ENCODE measurements at places on chromosomes 16 and 17. TPM values are rescaled to one million over a fixed set of nuclear protein-coding genes. Genes with fewer than 3 reads are reported as not detected.

DNA sequence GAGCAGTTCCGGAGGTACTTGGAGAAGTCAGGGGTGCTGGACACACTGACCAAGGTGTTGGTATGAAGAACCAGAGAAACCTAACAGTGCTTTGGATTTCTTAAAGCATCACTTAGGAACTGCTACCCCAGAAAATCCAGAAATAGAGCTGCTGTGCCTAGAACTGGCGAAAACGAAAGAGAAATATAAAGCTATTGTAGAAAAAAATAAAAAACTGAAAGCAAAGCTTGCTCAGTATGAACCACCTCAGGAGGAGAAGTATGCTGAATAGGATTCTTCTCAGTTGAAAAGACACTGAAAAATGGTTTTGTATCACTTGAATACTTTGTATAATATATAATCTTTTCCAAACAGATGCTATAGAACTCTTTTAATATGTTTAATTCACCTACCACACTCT, 106.3 kb upstream of the PMFBP1 start:
- no peak for DNase-seq

DNA sequence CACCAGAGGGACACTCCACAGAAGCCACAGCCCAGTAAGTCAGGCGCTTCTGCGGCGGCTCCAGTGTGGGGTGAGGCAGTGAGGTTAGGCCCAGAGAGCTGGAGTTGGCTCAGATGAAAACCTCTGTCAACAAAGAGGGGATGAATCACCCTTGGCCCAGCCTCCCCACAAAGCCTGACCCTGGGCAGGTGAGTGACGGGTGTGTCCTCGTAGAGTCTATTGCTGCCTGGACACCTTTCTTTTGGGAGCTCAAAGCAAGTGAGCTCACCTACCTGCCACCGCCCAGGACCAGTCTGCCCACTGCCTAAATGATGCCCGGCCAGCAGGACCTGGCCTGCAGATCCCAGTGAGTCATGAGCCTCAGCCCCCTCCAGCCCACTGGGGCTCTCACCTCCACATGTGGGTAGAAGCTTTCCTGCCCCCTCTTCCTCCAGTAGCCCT, 24.9 kb upstream of the DBNDD1 start:
- DNase-seq: no peak

GRCh38 chr16:73315645-73316044, 267.7 kb upstream of the ZFHX3 start:
- DNase-seq: no peak

- no peak for DNase-seq
Measured at GRCh38 chr16:57944970-57945739, 25.8 kb downstream of the CNGB1 start.

DNA sequence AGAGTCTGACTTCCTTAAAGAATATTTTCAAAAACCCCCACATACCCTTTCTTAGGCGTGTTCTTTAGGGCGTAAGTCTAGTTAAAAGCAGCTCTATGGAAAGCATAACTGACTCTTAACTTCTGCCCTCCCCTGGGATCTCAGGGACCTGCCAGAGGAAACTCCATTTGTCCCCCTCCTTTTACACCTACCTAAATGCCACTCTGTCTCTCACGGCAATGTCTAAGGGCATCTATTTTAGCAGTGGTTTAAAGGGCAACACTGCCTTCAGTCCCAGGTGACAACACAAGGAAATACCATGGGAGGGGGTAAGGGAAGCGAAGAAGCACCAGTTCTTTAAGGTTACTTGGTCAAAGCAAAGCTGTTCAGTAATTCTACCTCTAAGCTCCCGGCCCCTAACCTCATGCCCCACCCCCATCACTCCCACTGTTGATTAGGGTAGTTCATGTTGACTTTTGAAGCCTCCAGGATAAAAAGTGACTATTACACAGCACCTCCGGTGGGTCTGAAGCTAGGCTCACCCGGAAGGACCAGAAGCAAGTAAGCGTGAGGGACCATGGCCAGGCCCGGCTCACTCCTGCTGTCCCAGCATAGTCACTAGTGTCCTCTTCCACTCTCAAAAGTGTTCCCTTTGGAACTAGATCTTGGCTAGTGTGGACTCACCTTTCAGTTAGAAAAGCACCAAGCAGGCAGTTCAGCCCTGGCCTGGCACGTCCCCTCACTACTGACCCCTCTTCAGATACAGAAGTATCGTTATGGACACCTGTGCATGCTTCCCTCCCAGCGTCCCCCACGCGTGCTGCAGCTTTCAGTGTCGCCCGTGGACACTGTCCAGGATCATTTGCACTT, 47.1 kb downstream of the CYTH1 start:
- DNase-seq: no peak

- DNase-seq: no peak
Measured at GRCh38 chr17:12227547-12227946, 206.9 kb downstream of the MAP2K4 start.

The FAM83G gene
- 12.1 TPM for total RNA-seq

The MYO15B gene
- 3.9 TPM for total RNA-seq

The BCL6B gene
- total RNA-seq: not detected

The EPN3 gene
- under 0.01 TPM for total RNA-seq

The SPIRE2 gene
- total RNA-seq: 3.5 TPM

The MT4 gene
- total RNA-seq: not detected
